ENCODE measurements at places on chromosomes 6 and 20.
A peak's percentile ranks its signal among the peaks of the same experiment; 100 is the strongest.

DNA sequence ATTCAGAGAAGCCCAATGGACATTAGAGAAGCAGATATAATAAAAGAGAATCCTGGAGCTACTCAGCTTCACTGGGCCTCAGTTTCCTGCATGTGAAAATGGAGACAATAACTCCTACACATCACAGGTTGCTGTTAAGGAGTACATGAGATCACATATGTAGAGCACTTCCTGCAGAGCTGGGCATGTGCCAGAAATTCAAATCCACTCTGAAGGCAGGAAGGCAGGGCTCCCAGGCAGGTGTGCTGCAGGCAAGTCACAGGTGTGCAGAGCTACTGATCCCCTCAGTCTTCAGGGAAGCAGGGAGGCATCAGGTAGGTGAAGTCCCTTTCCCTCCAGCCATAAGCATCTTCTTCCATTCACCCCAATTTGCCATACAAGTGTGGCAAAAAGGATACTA lies 48.0 kb downstream of the DST start:
- no peak for DNase-seq

GRCh38 chr6:106084106-106084988 lies 1.8 kb upstream of the PRDM1 start:
- peak; percentile 11 for DNase-seq

- peak; percentile 28 for DNase-seq
Observed at GRCh38 chr6:31651602-31652191, 764 bp downstream of the BAG6 start.

- no peak for DNase-seq
Observed at GRCh38 chr6:116405138-116405537, 34.4 kb downstream of the DSE start.

DNA sequence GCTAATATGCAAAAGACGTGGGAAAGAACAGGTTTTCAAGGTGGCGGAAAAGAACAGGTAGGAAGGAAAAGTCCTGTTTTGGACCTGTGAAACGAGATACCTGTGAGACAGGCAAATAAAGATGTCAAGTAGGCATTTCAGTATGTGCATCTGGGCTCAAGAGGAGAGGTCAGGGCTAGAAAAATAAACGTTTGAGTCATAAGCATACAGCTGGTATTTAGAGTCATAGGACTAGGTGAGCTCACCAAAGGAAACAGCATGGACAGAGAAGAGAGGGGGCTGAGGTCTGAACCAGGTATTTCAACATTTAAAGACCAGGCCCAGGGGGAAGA lies 14.9 kb downstream of the MTFR2 start:
- no peak for DNase-seq

- DNase-seq = no peak
Observed at GRCh38 chr20:37280403-37280802, 9.1 kb upstream of the MANBAL start.

Measured in SHP77 treated with DMSO at 0.1 percent for 48 hours (cell line).